ENCODE measurements at places on chromosomes 12 and 14.
A peak's percentile ranks its signal among the peaks of the same experiment; 100 is the strongest.

GRCh38 chr12:6207259-6207925, 7.2 kb downstream of the CD9 start:
- DNase-seq: no peak

GRCh38 chr12:112282920-112283319, 99.3 kb downstream of the HECTD4 start:
- DNase-seq: no peak

DNA sequence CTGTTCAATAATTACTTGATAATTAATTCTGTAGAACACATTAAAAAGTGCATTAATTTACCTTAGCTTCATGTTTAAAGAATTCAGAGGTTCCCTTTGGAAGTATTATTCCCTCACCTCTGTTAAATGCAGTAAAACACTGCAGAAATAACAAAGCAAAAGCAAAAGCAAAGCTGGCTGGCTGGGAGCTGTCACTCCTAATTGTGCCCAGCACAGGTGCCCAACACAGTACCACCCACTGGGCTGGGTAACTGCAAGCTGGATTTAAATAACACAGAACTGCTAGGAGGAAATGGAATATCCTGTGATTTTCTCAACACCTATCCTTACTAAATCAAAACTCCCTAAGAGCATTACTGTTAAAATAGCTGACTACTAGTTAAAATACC, 72.6 kb downstream of the SLC2A13 start:
- no peak for DNase-seq

- no peak for DNase-seq
These were observed 83.4 kb upstream of the NTF3 start for GRCh38 chr12:5348491-5348890.

- DNase-seq: no peak
These were observed 9.0 kb downstream of the TMBIM6 start for GRCh38 chr12:49750027-49750995.

- DNase-seq: no peak
These were observed 137.5 kb upstream of the MYL2 start for GRCh38 chr12:111057701-111058425.

DNA sequence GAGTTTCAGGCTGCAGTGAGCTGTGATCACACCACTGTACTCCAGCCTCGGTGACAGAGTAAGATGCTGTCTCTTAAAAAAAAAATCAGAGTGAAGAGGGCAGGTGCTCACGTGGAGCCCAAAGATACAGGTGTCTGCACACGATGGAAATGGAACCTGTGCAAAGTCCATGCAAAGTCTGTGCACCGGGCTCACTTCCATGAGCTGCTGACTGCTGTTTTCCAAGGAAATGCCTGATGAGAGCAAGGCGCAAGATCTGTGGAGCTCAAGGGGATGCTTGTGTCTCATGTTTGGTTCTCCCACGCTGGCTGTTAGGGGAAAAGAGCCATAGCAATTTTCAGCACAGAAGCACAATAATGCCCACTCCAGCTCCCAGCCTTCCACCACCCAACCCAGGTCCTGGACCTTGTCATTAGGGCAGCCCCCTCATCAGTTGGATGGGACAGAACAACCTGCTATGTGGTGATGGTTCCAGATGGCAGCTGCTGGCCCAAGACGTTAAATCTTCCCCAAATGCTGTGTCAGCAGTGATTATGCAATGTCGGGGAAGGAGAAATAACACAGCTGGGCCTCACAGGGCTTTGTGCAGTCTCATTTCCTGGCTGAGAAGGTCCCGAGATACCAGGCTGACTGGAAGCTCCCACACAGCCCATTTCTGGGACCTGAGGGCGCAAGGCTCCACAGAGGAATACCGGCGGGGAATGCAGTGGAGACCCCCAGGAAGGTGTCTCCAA, 27.9 kb upstream of the DICER1 start:
- no peak for DNase-seq

DNA sequence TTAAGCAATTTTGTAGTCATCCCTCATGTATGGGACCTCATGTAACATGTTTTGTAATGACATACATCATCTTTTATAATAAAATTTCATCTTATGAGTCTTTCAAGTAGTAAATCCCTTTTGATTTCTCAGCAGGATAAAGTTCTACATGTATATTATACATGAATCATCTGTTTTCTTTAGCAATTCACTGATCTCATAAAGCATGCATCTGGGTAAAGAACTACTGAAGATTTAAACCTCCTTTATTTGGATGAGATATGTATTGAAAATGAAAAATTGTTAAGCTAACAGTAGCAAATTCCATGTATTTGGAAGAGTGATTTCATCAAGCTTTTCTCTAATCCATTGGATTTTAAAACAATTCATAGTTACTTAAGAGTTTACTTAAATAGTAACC, 126.9 kb downstream of the KITLG start:
- DNase-seq: no peak

DNA sequence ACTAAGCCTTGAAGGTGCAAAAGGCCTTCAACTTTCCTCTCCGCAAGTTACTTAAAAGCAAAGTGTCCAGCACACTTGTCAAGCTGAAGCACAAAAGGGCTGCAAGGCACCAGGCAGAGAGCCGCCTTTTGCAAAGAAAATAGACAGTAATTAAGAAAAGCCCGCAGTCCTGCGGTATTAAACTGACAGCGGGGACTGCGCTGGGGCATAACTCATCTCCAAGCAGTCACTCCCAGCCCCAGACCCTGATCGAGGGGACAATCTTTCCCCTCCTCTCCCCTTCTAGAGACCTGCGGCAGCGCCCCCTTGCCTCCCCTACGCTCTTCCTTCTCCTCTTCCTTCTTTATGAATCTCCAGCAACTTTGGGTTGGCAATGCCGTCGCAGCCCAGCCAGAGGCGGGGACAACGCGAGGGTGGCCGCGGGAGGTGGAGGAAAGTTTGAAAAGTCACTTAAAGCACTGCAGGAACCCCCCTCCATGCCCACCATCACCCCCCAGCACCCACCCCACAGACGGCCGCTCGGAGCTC, 200.9 kb upstream of the CAND1 start:
- peak; percentile 29 for DNase-seq

GRCh38 chr12:125131958-125132357, 66.7 kb downstream of the AACS start:
- DNase-seq: no peak

- DNase-seq: no peak
These were observed 188.3 kb upstream of the SLC38A2 start for GRCh38 chr12:46560874-46561273.

DNA sequence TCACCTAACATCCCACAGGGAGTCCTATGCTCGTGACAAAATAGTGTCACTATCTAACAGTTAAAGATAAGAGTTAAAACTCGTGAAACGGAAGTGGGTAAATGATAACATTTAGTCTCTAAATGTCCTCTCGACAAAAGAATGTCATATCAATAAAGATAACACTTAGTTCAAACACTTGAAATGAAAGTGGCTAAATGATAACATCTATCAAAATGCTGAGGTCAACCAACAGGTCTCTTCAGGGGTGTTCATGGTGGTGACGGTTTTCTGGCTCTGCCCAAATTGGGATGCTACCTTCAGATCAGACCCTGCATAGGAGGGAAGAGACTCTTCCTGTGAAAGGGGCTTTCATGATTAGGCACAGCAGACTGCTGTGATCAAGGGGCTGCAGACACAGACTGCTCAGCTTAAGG, 22.1 kb downstream of the IL26 start:
- no peak for DNase-seq

DNA sequence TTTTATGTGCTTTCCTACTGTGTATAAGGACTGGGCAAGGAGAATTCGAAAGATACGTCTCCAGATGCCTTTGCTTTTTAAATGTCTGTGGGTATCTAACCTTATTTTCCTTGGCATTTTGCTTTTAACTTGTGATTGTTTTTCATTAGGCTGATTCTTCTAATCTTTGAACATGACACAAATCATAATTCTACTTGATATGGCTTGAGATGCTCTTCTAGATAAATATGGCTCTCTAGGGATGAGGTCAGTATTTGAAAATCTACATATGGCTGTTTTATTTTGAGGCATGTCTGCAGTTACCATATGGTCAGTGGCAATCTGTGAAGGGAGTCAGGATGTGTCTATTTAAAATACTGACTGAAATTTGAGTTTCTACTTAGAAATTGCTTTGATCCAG, 139.2 kb downstream of the SLC2A13 start:
- DNase-seq: no peak

GRCh38 chr12:84912198-84913128, at the start of gene SLC6A15:
TSS of gene SLC6A15 (minus strand) at chr12:84912799. CDS start at chr12:84892120, 20,679 bp downstream.
- no peak for DNase-seq

DNA sequence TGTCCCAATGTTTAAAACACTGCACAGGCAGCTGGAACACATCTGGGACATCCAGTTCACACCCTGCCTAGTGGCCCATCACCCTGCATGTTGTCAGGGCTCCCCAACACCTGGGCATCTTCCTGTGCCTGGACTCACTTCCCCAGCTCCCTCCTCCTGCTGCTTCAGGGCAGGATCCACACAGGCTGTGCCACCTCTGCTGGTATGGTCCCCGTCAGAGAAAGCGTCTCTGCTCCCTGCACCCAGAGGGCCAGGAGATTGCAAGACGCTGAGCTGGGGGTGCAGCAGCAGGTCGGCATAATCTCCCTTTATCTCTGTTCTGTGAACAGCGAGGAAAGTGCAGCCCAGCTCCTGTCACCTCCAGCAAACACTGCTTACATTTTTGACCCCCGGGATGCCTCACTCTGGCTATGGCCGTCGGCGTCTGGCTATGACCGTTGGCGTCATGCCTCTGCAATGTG, 124.3 kb downstream of the ADGRD1 start:
- no peak for DNase-seq

DNA sequence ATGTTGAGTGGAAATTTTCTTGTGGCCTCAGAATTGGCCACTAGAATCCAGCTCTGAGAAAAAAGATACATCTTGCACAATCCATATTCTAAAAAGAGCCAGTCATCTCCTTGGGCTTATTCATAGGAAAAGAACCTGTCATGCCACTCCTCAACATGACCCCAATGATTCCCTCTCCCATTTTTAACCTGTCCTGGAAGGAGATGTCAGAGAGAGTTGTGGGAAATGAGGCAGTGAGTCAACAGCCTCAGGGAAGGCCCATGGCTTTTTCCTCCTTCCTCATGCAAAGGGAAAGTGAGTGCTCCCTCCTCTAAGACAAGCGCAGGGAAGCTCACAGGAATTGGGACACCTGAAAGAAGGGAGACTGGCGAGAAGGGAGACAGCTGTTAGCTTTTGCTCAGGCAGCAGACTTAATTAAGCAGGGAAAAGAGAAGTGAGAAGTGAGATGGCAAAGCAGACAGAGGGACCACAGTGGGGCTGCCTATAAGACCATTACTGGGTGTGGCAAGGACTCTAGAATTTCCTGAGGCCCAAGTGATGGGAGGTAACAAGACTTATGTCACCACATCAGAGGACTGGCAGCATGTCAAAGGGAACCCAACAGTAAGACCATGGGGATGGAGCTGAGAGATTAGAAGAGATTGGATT, 10.2 kb upstream of the DHRS7 start:
- DNase-seq: peak; percentile 50

GRCh38 chr12:12624498-12624992, 12.9 kb downstream of the CREBL2 start:
- DNase-seq: no peak

- DNase-seq: no peak
These were observed 86.1 kb downstream of the SLC24A4 start for GRCh38 chr14:92409043-92409442.
